ENCODE measurements at places on chromosomes 6 and 20.

- DNase-seq = no peak
Measured at GRCh38 chr20:1118004-1118335, 432 bp upstream of the PSMF1 start.

GRCh38 chr20:9270831-9271230 is 201.9 kb downstream of the PLCB4 start:
- no peak for DNase-seq

GRCh38 chr6:162306616-162307015 is 420.9 kb downstream of the PRKN start:
- DNase-seq = no peak

GRCh38 chr6:40437631-40438030 is 149.5 kb downstream of the LRFN2 start:
- DNase-seq = no peak

GRCh38 chr6:18598551-18599264 is 211.6 kb downstream of the RNF144B start:
- DNase-seq = no peak

DNA sequence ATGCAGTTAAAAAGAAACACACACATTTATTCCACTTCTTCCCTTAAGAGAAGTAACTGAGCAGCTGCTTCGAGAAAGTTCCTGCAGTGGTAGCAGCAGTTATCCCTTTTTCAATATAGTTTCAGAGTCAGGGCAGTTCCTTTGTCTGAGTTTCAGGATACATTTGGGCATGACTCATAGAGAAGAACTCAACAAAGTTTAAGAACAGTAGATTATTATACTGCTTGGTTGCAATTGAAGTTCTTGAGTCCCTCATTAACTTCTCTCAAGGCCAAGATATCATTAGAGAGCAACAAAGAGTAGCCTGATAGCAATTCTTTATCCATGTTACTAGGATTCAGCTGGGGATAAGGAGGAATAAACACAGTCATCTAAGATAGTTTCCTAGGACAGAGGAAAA is 54.4 kb downstream of the TPD52L1 start:
- no peak for DNase-seq

Data from DMS 273 treated with DMSO at 0.1 percent for 48 hours (cell line).